ENCODE measurements at places on chromosomes 4 and X.
A peak's percentile ranks its signal among the peaks of the same experiment; 100 is the strongest.

GRCh38 chr4:73715659-73716058 lies 24.7 kb upstream of the CXCL8 start:
- DNase-seq: no peak

DNA sequence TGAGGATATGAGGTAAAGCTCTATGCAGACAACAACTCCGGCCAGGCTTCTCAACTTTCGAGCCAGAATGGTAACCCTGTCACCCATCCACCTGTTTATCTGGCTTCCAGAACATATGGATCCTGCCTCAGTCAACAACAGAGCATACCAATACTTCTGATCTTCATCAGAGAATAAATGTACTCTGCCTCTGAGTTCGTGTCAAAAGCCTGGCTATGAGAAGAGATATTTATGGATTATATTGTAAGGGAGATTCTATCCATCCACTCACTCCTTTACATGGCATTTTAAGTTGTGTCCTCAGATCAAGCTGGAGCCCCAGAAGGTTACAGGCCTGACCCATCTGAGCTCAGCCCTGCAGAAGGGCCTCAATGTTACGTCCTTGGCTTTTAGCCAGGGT lies 9.8 kb upstream of the FOXO4 start:
- no peak for DNase-seq

DNA sequence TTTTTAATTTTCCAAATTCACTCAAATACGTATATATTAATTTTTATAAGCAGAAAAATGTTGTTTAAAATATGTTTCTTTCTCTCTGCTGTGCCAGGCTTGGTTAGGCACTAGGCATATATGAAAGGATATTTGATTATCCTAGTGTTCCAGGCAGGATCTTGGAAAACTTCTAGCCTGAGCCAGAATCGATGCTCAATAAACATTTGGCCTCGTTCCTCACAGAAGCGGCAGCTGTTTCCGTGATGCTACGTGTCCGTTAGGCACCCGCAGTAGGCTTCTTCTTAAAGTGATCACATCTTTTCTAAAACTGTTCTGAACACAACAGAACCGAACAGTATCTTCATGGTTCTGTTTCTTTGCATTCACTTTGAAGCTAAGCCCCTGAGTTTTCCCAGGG lies 50.1 kb upstream of the CRMP1 start:
- no peak for DNase-seq

- no peak for DNase-seq
These were observed 2.5 kb downstream of the BEX1 start for GRCh38 chrX:103061486-103061885.

DNA sequence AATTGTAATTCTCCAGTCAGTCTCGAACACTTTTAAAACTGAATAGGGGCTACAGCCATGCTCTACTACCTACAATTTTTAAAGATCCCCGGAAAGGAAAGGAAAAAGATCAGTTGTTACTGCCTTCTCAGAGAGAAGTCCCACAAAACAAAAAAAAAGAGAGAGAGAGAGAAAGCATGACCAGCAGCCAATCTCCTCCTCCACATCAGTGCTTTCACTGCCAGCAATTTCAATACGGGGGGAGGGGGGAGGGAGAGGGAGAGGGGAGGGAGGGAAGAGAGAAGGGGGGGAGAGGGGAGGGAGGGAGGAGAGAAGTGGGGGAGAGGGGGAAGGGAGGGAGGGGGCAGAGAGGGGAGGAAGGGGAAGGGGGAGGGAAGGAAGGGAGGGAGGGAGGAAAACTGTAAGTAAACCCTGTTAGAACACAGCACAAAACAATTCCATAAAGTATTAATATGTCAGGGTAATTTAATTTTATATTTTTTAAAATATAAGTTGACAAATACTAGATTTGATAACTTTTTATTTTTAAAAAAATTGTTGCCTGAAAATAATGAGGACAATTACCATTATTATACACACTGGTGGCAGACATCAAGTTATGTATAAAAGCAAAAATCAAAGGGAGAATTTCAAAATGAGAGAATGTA lies 108.0 kb downstream of the LRBA start:
- DNase-seq: no peak

DNA sequence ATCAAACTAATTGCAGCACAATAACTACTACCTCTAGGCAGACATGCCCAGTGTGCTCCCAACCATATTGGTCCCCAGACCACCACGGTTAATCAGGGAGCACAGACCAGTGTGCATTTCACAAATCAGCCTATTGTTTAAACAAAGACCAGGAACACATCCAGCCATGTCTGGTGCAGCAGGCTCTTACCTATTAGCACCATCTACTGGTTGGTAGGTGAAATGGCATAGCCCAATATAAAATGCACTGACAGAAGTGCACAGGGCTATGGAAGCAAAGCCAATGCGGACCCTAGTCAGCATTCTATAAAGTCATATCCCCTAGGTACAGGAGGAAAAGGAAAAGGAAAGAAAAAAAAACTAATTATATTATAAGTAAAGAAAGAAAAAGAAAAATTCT lies 15.5 kb upstream of the CYLC1 start:
- no peak for DNase-seq

DNA sequence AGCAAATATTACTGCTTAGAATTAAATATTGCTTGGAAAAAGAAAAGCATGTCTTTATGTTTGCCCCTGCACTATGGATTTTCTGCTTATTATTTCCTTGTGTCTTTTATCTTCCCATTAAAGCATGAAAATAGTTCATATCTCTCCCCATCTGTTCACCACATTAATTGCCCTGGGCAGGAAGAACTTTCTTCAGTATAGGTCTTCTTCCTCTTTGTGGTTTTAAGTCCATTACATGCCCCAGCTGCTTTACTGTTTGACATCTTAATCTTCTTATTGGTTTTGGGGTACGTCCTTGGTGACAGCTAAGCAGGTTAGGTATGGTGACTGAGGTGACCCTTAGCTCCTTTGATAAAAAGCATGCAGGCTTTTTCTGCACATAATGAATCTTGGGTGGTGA lies 157.3 kb downstream of the AASDH start:
- no peak for DNase-seq

GRCh38 chr4:108045687-108046024 lies 56.0 kb downstream of the HADH start:
- DNase-seq: no peak

- no peak for DNase-seq
These were observed 10.4 kb downstream of the SH3KBP1 start for GRCh38 chrX:19876962-19877361.

DNA sequence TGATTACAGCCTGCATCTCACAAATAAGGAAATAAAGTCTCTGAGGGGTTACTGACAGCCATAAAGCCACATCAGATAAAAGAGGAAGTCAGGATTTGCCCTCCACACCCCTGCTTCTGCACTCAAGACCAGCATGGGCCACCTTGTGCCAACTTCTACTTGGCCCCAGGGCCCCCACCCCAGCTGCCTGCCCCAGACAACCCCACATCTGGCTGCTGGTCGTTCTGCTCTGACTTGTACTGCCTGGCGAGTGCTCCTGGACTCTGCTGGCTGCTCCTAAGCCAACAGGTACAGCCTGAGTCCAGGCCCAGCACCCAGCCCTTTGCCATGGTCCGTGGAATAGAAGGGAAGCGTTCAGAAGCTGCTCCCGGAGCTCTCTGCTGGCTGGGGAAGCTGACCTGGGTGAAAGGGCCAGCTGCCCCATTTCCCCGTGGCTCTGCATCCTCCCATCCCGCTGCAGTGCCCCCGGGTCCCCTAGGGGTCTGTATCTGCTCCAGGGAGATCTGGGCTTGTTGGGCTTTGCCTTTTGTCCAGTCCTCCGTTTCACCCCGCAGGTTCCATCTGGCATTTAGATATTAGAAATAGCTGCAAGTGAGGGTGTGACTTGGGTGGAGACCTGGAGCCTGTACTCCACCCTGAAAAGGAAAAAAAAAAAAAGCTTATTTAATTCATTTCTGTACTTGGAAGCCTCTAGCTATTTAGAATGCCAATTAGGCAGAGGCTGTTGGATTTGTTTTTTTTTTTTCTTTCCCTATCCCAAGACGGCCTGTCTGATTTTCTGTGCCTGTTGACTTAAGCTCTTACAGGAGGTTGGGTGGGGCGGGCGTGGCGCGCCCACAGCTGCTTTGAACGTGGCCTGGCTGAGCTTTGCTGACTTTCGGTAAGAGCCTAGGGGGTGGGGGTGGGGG lies 194.7 kb downstream of the PTTG2 start:
- DNase-seq: no peak

- DNase-seq: peak; percentile 20
These were observed 46.7 kb downstream of the C4orf46 start for GRCh38 chr4:158624889-158625478.

GRCh38 chrX:47579537-47579936 lies 2.7 kb upstream of the TIMP1 start:
- no peak for DNase-seq

- DNase-seq: no peak
These were observed 67.1 kb upstream of the MYOZ2 start for GRCh38 chr4:119068529-119068962.

- DNase-seq: peak; percentile 45
These were observed 194.8 kb upstream of the GPC4 start for GRCh38 chrX:133610056-133610455.

- no peak for DNase-seq
These were observed 11.9 kb upstream of the FAM9A start for GRCh38 chrX:8813036-8813435.

DNA sequence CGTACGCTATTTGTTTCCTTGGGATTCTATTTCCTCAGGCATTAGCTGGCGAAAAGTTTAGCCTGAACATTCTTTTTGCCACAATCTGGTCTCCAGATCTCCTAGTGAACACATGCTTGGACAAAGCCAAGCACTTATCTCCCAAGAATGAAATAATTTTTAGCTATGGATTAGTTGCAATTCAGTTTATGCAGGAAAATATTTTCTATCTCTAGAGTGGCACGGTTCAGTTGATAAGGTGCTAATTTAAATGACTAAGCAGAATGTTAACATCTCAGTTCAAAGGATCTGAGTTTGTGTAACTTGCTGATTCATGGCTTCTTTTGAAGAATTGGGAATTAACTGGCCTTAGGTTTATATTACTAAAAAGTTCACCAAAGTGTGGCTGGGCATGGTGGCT lies 58.1 kb upstream of the JADE1 start:
- DNase-seq: no peak

DNA sequence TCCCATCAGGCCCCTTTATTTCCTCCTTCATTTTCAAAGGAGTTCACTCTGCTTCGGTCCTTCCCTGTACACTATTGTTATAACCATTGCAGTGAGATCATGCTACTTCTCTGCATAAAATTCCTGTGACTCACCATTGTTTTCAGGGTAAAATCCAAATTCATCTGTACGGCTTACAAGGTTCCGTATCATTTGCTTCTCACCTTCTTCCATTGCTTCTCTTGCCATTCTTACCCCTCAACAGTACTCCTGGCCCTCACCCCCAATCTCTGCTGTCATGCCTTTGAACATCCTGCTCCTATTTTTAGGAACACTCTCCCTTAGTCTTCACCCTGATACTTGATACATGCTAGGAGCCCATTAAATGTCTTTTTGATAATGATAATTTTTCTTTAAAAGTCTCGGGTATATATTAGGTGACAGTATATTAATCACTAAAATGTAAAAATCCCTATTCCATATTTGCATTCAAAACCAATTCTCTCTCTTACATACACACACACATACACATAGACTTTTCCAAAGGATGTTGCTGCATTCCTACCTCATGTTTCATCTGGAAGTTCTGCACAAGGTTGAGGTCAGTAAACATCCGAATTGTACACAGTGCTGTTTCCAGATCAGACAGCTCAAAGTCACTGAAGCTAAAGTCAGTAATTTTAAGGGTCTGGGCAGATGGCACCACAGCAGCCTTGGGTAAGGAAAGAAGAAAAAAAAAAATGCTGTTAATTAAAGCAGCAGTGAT lies 103.4 kb downstream of the PDE5A start:
- DNase-seq: peak; percentile 47

GRCh38 chrX:56978172-56978571 lies 17.2 kb downstream of the SPIN3 start:
- DNase-seq: no peak

- DNase-seq: no peak
These were observed 233.8 kb downstream of the IL15 start for GRCh38 chr4:141870152-141870551.

GRCh38 chr4:125316401-125316790 lies 1.6 kb downstream of the FAT4 start:
- no peak for DNase-seq

GRCh38 chrX:129997086-129997485 lies 14.7 kb downstream of the BCORL1 start:
- no peak for DNase-seq

GRCh38 chr4:25160714-25161592 lies 704 bp upstream of the SEPSECS start:
- DNase-seq: no peak

- DNase-seq: no peak
These were observed 14.4 kb upstream of the VCX start for GRCh38 chrX:7828594-7828993.

- no peak for DNase-seq
These were observed 13.7 kb downstream of the PFKFB1 start for GRCh38 chrX:54980334-54980733.

GRCh38 chr4:87688316-87688715 lies 38.2 kb downstream of the DMP1 start:
- DNase-seq: no peak

GRCh38 chr4:156677131-156677531 lies 294.5 kb downstream of the PDGFC start:
- DNase-seq: peak; percentile 79

DNA sequence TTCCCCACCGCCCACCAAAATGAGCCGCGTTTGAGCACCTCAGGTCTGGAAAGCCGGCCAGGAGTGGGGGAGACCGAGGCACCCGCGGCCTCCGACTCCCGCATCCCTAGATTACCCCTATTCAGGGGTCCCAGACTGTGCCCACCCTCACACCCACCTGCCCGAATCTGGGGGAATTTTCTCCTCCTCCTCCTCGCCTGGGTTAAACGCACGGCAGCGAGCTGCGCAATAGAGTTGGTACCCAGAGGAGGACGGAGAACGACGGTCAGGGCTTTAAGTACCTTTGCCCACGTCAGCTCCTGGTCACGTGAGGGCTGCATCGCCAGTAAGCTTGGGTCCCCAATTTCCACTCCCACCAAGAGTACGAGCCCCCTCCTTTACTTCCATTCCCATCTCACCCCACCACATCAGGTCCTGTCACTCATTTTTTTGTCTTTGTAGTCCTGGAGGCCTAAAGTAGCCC lies at the start of gene ARMCX2:
Gene ARMCX2, minus strand, starts transcription at position 250 of the 463 bp plus-strand sequence. CDS start 2,262 bp downstream, outside the sequence.
- DNase-seq: peak; percentile 42

DNA sequence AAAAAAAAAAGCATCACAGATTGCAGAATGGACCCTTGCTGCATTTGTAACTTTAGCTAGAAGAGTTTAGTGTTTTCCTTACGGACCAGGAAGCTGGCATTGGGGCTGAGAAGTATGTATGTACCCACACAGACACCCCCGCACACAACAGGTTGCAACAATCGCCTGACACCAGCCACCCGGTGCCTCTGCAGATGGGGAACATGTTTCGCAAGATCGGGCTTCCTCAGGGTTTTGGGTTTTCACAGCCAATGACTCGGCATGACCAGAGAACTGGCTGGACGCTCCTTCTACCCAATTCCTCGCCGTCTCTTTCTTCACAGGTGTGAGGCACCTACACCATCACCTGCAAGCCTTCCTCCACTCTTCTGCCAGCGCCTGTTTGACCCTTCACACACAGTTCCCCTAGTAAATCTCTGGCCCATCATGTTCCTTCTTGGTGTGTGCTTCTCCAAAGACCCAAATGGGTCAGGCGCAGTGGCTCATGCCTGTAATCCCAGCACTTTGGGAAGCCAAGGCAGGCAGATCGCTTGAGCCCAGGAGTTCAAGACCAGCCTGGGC lies 70.4 kb downstream of the DHRSX start:
- DNase-seq: no peak
